ENCODE measurements at places on chromosomes 6 and 20.

DNA sequence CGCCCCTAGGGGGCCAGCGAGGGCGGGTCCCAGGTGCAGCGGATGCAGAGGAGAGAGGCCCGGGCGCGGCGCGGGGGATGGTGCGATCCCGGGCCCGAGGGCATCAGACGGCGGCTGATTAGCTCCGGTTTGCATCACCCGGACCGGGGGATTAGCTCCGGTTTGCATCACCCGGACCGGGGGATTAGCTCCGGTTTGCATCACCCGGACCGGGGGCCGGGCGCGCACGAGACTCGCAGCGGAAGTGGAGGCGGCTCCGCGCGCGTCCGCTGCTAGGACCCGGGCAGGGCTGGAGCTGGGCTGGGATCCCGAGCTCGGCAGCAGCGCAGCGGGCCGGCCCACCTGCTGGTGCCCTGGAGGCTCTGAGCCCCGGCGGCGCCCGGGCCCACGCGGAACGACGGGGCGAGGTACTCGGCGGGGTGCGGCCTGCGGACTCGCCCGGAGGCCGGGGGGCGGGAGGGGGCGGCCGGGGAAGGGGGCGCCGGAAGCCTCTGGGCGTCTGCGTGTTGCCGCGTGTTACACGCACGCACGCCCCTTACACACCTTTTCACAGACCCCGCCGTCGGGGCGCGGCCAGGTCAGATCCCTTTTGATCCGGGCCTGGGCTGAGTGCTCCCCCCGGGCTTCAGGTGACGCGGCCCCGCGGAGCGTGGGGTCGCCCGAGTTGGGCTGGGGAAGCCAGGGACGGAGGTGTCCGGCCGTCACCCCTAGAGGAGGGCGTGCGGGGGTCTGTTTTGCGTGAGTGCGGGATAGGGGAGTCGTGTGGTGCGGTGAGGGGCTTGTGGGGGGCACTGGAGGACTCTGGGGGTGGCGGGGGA is 412 bp downstream of the TRIB3 start:
- no peak for DNase-seq

DNA sequence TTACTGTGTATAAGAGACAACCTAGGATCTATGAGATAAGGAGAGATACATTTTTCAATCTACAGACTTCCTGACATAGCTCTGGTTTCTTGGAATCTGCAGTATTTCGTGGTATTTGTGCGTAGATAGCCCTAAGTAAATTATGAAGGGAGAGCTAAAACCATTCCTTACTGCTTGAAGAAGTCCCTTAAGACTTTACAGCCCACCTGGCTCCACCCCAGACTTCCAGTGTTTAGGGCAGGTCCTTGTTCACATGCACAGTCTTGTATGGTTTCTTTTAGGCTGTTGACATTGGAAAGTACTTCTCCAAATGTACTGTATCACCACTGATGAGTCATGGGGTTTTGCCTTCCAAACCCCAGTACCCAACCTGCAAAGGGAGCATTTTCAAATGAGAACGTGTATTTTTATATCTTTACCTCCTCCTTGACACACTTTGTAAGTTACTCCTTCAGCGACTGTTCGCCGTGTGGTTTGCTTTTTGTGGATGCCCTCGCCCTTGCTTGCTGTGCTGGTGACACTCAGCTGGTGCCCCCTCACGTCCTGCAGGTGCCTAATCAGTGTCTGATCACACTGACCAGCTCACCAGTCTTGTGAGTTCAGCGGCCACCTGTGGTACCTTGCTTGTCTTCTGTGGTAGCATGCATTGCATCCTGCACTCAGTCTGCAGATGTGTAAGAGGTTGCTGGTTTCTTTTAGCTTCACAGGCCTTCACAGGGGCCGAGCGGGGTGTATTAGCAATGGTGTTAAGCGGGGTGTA is 73.3 kb downstream of the IGF2R start:
- peak; percentile 80 for DNase-seq

GRCh38 chr20:52524861-52525260 is 333.3 kb upstream of the ZFP64 start:
- no peak for DNase-seq

GRCh38 chr6:33192105-33192646 is at the start of gene COL11A2:
Gene COL11A2 (minus strand): TSS chr6:33192467. CDS start chr6:33192240, 227 bp downstream.
- DNase-seq: no peak

DNA sequence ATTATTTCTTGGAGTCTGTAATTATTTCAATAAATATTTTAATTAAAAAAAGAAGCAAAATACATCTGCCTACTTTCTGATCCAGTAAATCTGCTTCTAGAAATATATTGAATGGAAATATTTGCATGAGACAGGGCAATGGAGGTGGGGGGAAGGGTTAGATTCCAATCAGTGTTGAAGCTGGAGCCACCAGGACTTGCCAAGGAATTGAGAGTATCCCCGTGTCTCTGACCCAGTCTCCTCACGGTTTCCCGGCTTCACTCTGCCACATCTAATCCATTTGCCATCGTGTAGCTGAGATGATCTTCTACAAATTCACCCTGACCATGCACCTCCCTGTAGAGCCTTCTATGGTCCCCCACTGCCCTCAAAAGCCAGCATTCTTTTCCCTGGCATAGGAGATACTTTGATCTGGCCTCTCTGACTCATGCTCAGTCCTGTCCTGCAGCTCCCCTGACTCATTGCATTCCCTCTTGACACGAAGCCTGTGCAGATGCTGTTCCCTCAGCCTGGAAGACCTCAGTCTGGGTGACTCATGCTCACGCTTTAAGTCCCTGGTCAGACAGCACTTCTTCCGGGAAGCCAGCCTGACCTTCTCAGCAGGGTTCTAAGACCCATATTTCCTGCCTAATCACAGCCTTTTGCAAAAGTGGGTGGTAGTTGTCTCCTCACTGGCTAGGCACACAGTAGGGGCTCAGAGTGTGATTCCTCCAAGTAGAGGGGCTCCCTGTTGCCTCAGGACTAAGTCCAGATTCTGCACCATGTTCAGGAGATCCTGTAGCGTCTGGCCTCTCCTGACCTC is 23.0 kb upstream of the FKBP1A start:
- DNase-seq: peak; percentile 99

DNA sequence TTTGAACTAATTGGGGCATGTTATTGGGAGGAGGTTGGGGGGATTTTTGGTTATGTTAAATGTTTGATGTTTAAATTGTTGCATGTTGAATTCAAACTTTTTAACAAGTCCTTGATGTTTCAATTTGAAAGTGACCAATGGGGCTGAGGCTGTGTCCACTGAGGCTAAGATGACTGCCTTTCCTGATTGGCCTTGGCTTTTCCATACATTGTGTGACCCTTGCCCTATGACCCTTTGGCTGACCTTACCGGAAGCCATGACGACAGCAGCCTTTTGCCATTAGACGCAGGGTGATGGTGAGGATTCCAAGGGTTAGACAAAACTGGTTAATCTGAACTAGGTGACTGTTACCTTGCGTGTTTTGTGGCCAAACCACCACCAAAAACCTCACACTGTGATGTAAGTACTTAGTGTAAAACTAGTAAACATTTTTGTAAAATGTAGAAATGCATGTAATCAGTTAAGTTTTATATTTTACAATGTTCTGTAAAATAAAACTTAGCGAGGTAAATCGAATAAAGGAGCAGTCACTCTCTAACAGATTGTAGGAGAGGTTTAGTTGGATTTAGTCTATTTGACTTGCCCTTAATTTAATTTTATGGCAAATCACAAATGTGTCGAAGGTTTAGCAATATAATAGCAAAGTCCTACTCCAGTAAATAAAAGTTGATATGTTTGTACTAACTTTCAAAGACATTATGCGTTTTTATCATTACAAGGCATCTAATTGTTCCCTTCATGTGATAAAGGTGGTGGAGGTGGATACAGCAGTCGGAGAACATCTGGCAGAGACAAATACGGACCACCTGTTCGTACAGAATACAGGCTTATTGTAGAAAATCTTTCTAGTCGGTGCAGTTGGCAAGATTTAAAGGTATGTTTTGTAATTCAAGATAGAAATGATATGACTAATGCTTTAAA is 1.6 kb downstream of the SRSF6 start:
- DNase-seq: no peak

DNA sequence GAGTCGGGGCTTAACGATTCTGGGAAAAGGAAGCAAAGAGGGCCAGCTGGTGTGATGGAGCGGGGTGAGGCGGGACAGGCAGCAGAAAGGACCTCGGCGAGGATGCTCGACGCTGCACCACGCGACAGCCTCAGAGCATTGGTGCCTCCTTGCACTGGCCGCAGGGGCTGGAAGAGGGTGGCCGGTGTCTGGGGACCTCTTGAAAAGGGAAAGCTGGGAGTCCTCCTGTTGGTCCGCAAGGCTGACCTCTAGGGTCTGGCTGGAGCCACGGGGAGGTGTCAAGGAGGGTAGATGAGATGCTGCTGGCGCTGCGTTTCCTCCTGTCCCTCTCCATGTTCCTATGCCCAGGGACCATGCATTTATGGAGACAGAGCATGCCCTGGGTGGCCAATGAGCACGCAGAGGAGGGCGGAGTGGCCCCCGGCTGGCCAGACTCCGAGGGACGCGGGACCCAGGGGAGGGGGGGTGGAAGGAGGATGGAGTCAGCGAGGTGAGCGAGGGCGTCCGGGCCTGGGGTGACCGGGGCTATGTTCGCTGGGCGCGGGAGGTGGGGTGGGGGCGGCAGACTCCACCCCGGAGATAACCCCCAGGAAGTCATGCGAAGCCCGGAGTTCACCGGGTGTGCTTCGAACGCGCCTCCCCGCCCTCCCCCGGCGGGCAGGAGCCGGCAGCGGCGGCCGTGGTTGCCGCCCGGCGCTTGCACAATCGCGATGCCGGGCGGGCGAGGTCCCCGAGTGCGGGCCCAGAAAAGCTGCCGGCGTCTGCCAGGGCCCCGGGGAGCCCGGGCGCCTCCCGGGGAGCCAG is at the start of gene CYP24A1:
TSS of gene CYP24A1 (minus strand) at position 334 of the 804 bp plus-strand sequence. CDS start 407 bp downstream, outside the sequence.
- no peak for DNase-seq

DNA sequence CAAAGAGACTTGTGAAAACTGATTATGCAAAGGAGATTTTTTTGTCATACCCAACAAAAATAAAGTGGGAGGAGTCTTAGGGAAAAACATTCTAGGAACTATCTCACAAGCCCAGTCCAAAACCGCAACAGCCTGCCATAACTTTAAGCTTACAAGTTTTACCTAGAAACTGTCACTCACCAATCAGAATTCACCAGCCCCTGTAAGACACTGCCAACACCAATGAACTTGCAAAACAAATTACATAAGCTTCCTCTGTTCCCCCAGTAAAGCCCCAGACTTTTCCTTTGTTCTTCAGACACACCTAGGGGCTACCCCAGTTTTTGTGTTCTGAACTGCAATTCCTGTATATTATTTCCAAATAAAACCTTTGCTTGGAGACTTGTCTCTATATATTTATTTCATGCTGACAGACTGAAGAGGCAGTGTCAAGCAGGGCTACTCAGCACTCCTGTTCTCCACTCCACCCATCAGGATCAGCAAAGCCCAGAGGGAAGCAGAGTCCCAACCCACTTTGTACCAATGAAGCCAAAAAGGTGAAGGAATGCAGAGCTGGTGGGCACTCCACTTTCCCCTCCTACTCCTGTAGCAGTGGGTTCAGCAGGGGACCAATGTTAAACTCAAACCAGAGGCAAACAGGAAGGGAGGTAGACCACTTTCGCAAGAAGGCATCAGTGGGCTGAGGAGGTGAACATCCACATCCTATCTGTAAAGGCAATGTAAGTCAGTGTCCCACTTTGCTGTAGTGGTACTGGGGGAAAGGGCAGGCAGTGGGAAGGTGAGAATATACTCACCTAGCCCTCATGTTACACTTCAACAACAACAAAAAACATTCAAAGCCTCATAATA is 142.5 kb upstream of the RUNX2 start:
- no peak for DNase-seq

DNA sequence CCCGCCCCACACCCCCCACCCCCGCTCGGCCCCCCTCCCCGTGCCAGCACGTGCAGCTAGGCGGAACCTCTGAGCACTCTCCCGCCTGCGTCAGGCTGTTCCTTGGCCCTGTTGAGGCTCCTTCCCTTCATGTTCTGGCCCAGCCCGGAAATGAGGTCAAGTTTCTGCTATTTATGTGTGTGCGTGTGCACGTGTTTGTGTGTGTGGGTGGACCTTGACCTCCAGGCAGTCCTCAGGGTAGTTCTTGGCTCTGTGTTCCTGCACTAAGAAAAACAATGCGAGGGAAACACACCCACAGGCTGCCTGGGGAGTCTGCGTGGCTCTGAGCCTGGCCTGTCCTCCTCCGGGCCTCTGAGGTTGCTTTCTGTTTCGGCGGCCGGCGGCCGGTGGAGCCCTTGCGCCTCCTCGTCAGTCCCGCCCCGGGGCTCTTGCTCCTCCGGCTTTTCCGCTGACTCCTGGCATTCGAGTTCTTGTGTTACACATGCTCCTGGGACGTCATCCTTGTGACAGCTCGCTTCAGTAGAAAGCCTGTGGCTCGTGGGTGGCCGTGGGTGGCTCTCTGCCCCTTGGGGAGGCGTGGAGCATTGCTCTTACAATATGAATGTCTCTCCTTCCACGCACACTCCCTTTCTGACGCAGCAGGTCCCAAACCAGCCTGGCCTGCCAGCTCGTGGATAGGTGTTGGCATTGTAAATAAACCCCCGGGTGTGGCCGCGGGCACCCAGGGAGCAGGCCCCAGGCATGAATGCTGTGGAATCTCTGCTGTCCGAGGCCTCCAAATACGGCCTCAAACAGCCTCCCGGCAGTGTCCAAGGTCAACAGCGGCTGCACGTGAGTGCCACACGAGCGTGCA is 10.0 kb downstream of the SLCO4A1 start:
- DNase-seq: peak; percentile 87

DNA sequence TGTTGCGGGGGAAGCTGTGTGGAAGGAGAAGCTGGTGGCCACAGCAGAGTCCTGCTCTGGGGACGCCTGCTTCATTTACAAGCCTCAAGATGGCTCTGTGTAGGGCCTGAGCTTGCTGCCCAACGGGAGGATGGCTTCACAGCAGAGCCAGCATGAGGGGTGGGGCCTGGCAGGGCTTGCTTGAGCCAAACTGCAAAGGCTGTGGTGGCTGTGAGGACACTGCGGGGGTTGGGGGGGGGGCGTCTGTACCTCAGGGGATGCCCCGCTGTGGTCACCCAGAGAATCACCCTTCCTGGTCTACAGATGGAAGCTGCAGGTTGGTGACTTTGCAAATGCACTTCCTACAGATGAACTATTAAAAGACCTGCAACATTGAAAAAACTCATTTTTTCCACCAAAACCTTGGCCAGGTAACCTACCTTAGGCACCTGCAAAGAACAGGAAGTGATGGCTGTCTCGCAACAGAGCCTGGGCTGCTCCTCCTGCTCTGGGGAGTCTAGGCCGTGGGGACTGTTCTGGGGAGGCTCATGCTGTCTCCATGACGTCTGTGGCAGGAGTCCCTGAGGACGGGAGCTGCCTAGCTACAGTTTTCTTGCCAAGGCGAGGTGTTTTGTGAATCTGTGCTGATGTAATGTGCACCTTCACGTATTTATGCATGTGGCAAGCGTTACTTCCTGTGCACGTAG is 7.3 kb downstream of the NPBWR2 start:
- DNase-seq: no peak

GRCh38 chr20:2101057-2101864 is at the start of gene STK35:
Gene STK35 (plus strand): TSS chr20:2101827. CDS start chr20:2101882, 55 bp downstream.
- no peak for DNase-seq

- DNase-seq: no peak
These were observed 35.5 kb downstream of the FAM8A1 start for GRCh38 chr6:17635568-17635967.

DNA sequence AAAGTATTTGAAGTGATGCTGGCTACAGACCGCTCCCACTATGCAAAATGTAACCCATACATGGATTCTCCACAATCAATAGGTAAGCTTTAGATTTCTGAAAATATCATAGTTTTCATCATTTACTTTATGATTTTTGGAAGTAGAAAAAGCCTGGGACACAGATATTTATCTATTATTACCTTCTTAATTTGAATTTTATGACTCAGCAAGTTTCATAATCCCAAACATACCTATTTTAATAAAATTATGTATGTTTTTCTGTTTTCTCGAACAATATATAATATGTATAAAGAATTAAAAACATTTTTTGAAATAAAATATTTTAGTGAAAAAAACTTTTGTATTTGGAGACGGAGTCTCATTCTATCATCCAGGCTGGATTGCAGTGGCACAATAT is 21.6 kb downstream of the PCMT1 start:
- no peak for DNase-seq

Measured in epithelial cell of prostate (primary cell).